Omental fat pad (tissue), 4 donors: ENCODE measurements at places on chromosomes 16 and 17. TPM values are rescaled to one million over a fixed set of nuclear protein-coding genes. Genes with fewer than 3 reads are reported as not detected.

HOXB4 gene
- 1.6 TPM for total RNA-seq

C16orf89 gene
- 9.0 TPM for total RNA-seq

EPX gene
- total RNA-seq: not detected

LRRC36 gene
- total RNA-seq: not detected

HEATR9 gene
- not detected for total RNA-seq

DNA sequence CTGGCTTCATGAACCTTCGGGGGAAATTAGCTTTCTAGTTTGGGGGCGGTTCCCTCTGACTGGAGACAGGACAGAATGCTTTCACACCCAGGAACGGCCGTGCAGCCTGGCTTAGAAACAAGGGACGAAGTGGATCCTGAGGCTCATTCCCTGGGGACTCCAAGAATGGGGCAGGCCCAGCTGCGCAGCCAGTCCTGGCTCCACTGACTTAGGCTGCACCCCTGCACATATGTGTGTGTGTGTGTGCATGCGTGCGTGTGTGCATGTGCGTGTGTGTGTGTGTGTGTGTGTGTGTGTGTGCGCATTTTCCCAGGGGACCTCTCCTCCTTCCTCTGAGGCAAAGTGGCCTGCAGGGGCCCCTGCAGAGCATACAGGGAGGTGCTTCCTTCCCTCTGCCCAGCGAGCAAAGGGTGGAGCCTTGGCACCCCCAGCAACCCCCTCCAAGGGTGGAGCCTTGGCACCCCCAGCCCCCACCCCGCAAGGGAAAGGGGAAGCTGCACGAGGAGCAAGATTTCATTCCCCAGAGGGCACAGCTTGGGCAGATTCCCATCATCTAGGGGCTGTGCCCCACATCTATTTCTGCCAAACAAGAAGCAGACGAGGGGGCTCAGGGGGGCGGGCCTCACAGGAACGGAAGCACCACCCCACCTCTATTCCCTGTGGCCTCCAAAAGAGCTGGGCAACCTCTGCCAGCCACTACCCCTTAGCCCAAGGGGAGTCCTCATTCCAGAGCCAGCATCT is 97.6 kb upstream of the CBX4 start:
- no peak for DNase-seq

- DNase-seq: no peak
Observed at GRCh38 chr16:84940670-84941551, 70.4 kb downstream of the ZDHHC7 start.
